ENCODE measurements at places on chromosomes 12 and 14.

GRCh38 chr12:4506870-4507269 lies 31.8 kb upstream of the RAD51AP1 start:
- DNase-seq, result no peak

- DNase-seq, result no peak
These were observed 49.4 kb downstream of the ZDHHC17 start for GRCh38 chr12:76813265-76813664.

GRCh38 chr14:24312736-24313507 lies 1.6 kb downstream of the LTB4R start:
- DNase-seq, result no peak

DNA sequence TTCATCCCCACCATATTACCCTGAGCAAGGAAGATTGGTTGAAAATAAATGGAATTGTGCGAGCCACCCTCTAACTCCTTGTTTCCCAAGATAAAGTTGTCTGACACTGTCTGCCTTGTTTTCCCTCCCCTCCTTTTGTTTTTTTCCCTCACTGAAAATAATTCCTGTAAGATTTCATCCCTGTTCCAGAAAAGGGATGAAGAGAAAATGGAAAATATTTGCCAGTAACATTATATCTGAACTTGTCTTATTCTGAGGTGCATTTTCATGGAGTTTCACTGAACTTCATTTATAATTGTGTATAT lies 17.3 kb downstream of the OR9K2 start:
- no peak for DNase-seq

- no peak for DNase-seq
These were observed 1.8 kb downstream of the CKB start for GRCh38 chr14:103520657-103521437.

GRCh38 chr14:21091821-21092272 lies 6.6 kb downstream of the ZNF219 start:
- no peak for DNase-seq

GRCh38 chr12:2284321-2284813 lies 231.6 kb downstream of the CACNA1C start:
- no peak for DNase-seq

DNA sequence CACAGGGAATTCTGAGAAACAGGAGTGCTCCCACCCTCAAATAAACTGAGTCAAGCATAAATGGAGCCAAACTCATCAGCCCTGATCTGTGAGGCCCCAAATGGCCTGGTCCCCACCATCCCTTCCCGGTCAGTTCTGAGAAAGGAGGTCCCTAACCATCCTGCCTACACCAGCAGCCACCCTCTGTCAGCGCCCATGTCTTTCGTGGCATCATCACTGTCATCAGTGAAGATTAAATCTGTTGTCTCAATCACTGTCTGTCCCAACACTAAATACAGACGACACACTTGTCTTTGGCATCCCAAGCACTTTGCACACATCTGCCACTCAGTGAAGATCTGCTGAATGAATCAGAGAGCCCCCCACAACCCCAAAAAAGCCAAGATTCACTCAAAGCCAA lies 22.4 kb downstream of the VPS37B start:
- DNase-seq, result no peak

DNA sequence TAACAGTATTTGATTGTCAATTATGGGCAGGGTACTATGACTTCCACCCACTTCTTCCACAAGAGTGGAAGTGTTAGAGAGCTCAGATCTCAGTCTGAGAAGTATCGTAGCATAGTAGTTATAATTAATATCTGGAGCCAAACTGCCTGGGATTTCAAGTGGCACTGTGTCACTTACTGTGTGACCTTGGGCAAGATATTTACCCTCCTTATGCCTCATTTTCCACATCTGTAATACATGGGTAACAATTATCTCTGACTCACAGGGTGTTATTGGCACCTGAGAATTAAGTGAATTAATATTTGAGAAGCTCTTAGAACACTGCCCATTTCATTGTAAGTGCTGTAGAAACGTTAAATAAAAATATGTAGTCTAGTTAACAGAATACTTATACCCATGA lies 11.5 kb downstream of the RAB21 start:
- DNase-seq, result no peak

DNA sequence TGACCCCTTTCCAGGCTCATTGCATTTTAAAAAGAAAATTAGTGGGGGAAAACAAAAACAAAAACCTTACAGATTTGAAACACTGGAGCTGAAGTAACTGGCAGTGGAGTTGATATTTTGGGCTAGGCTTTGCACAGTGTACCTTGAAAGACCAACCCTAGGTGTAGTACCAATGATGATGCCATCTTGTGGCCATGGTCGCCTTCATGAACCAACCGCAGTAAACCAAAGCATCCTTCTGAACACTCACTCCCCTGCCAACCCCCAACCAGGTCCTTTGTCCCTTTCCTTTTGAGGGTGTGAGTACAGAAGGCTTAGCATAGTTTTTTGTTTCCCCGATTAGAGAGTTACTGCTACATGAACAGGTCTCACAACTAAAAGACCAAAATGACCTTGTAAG lies 5.9 kb downstream of the TOMM20L start:
- DNase-seq, result no peak

Measured in vagina (tissue), 2 donors.